Stimulated activated memory B cell treated with anti-CD40 and anti-IgM and Interleukin-4, amounts not matched to agents 10 μg/mL and 1 μg/mL and 100 μg/mL, for 72 hours (primary cell): ENCODE measurements at places on chromosomes 2 and 18.

GRCh38 chr2:5851410-5851809 lies 159.2 kb downstream of the SOX11 start:
- ATAC-seq: no peak

- peak; percentile 49 for ATAC-seq
Measured at GRCh38 chr2:28638102-28638501, 113.5 kb upstream of the PPP1CB start.

- no peak for ATAC-seq
Measured at GRCh38 chr2:146094185-146094584, 1574.3 kb upstream of the ZEB2 start.

DNA sequence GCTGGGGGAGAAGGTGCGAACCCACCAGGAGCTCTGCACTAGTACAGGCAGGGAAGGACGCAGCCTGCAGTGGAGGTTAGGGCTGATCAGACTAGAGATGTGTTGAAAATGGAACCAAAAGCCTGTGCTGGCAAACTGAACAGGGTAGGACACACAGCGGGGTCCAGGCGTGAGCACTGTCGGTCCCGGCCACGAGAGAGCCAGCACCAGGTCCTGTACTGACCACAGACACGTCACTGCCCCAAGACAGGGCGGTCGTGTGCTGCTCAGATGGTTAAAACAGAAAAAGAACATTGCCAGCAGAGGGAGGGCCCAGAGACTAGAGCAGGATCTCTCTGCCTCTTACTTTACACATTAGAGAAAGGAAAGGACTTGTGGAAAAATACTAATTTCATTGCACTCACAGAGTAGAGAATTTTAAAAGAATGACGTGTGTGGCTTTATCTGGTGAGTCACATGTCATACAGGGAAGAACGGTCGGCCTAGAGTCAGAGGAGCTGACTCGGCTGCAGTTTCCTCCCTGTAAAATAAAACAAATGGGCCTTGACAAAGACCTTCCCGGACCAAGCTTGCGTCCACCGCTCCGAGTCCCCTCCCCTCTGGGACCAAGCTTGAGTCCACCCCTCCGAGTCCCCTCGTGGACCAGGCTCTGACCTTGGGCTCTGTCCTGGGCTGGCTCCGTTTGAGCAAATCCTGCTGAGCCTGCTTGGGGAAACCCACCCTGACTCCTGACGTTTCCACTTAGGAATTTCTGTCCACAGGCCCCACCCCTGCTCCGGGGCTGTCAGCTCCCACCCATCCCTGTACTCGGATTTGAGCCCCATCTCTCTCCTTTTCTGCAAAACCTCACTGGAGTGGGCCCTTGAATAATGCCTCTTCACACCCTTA lies 16.7 kb upstream of the ADI1 start:
- ATAC-seq: peak; percentile 63

GRCh38 chr18:40018266-40018665 lies 1936.8 kb upstream of the PIK3C3 start:
- ATAC-seq: no peak

GRCh38 chr2:144307711-144308110 lies 212.2 kb downstream of the ZEB2 start:
- ATAC-seq: no peak

DNA sequence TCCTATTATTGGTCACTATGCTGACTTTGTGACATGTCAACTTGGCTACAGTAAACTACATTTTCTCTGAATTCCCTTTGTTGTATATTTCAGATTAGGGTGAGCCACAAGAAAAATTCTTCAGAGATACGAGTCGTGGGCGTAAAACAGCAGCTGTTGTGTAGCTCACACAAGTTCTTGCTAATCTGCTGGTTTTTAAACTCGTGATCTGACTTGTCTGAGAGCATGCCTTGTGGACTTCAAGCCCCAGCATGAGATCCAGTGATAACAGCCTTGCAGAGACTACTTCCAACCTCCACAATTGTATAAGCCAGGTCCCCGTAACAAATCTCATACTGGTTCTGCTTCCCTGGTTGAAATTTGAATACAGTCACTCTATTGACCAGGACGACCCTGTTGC lies 259.8 kb upstream of the LYPD1 start:
- no peak for ATAC-seq

GRCh38 chr2:33694904-33695303 lies 95.8 kb upstream of the FAM98A start:
- no peak for ATAC-seq

DNA sequence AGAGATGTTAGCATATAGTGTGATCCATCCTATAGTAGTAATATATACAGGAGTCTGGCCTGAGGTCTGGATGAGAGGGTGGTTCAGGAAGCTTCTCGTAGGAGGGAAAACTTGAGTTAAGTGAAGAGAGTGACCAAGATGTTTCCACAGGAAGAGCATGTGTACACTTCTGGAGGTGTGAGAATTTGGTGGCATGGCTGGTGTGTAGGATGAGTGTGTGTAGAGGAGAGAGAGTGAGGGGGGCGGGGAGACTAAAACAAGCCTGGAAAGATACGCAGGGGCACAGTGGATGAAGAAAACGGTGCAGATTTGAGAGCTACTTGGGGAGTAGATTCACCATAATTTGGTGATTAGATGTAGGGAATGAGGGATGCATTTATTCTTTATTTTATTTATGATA lies 43.5 kb upstream of the CTLA4 start:
- ATAC-seq: no peak

DNA sequence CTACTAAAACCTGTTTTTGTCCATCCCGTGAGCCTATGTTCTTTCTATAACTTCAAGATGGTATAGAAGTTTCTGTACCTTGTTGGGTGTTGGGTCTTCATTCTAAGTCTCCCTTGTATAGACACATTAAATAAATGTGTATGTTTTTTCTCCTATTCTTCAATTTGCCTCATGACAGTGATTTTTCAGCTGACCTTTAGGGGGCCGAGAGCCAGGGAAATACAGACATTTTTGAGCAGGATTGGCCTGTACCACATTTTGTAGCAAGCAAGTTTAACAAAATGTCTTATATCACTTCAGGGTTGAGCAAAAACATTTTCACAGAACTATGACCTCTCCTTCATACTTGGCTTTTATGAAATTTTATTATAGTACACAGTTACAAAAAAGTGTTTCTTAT lies 495.4 kb upstream of the CDH7 start:
- ATAC-seq: no peak

DNA sequence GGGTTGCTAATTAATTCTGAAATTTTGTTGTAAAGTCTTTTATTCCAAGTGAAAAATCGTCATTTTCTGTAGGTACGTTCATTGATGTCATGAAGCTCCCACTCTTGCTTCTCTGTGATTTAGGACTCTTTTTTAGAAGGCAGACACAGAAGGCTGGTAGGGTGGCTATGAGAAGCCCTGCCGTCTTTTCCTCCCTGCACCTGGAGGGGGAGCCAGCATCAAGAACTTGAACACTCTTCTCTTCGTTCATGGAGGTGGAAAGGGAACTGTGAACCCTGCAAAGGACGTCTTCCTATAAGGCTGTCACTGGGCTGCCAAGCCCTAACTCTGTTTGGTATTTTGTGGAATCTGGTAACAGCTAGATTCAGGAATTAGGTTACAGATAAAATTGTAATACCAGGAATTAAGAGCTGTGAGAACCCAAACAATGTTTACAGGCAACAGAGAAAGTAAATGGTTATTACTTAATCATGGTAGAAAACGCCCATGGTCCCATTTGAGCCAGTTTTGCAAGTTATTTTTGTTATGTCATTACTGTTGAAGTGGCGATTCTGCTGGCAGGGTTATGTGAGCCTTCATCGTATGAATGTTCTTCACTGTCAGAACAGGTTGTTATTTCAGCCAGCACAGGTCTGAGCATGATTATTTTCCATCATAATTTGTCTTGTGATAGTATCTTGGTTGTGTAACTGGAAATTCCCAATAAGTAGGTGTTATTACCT lies 112.2 kb downstream of the OSBPL6 start:
- peak; percentile 63 for ATAC-seq
